GDM1 (cell line): ENCODE measurements at places on chromosomes 3 and 15.

- no peak for DNase-seq
These were observed 115.8 kb downstream of the PLCH1 start for GRCh38 chr3:155629056-155629455.

- no peak for DNase-seq
These were observed 130.2 kb upstream of the COL8A1 start for GRCh38 chr3:99508191-99508590.

DNA sequence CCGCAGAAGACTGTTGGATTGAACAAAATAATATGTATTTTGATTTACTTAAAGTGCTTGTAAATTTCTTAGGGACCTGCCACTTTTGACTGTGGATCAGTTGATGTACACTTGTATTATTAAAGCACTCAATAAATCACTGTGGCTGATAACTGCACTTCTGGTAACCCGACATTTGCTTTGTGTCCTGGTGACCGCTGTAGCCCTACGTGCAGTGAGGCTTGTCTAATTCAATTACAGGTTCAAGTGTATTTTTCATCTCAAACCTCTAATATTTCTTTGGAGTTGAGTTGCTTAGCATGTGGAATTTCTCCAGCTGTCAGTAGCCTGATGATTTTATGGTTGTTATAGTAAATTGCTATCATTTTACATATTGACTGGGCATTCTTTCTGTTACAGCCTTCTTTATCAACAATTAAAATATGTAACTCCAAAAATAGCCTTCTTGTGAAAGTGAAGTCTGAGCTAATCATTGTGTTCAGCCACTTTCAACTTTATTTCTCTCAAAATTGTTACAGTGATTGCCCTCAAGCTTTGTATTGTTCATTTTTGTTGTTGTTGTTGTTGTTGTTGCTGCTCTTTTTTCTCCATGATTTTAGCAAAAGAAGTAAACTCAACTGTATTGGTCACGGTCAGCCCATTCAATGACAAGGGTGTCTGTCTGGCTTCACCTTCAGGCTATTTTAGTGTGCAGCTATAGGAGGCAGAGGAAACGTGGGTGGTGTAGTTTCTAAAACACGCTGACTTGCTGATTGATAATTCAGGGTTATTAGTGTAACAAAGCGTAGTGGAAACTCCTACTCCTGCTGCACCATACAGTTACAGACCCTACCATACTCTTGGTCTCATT lies 215.1 kb upstream of the UBE2E1 start:
- no peak for DNase-seq

DNA sequence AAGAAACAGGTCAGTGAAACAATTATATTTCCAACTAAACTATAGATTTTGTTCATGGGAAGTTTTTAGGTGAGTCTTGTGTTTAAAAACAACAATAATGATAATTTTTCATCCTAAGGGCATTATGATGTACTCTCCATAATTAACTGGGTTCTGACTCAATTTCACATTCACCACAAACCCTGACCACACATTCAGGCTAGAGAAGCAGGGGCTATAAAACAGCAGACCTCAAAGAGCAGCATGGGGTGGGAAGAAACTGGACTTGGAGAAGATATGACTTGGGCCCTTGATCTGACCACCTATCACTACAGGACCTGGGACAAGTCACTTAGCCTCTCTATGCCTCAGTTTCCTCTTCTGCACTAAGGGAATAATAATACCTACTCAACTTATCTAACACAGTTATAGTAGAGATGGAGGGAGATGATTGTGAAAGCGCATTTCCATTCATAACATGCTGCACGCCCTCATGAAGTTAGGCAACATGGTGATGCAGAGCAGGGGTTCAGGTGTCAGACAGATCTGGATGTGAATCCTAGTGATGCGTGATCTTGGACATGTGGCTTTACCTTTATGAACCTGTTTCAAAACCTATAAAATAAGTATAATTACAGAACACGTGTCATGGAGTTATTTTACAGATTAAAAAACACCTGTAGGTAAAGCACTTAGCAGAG lies 63.0 kb upstream of the ACP3 start:
- no peak for DNase-seq

DNA sequence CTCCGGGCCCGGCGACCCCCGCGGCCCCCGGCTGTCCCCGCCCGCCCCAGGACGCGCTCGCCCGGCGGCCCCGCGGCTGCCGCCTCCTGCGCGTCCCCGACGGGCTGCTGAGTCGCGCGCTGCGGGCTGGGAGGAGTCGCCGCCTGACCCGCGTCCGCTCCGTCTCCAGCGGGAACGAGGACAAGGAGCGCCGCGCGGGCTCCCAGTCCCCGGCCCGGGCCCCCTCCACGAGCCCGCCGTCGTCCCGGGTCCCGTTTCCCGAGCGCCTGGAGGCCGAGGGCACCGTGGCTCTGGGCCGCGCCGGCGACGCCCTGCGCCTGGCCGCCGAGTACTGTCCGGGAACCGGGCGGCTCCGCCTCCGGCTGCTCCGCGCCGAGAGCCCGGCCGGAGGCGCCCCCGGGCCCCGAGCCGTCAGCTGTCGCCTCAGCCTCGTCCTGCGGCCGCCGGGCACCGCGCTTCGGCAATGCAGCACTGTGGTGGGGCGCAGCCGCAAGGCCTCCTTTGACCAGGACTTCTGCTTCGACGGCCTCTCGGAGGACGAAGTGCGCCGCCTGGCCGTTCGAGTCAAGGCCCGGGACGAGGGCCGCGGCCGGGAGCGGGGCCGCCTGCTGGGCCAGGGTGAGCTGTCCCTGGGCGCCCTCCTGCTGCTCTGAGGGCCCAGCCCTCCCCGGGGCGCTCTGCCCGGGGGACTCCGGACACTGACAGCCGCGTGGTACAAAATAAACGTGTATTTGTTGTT lies 1.5 kb downstream of the C2CD4A start:
- DNase-seq: no peak

GRCh38 chr3:102668247-102668646 lies 233.4 kb downstream of the ZPLD1 start:
- no peak for DNase-seq

DNA sequence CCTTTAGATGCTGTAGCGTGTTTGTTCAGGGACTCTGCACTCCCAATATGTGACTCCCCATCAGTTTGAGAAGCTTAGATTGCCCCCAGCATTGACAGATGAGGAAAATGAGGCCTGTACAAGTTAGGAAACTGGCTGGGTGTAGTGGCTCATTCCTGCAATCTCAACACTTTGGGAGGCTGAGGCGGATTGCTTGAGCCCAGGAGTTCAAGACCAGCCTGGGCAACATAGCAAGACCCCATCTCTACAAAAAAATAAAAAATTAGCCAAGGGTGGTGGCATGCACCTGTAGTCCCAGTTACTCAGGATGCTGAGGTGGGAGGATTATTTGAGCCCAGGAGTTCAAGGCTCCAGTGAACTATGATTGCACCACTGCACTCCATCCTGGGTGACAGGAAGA lies 14.0 kb upstream of the PTPN23 start:
- DNase-seq: no peak

- no peak for DNase-seq
These were observed 48.2 kb downstream of the FOXL2 start for GRCh38 chr3:138898708-138899107.
